ENCODE measurements at places on chromosomes 12 and 14.
A peak's percentile ranks its signal among the peaks of the same experiment; 100 is the strongest.

DNA sequence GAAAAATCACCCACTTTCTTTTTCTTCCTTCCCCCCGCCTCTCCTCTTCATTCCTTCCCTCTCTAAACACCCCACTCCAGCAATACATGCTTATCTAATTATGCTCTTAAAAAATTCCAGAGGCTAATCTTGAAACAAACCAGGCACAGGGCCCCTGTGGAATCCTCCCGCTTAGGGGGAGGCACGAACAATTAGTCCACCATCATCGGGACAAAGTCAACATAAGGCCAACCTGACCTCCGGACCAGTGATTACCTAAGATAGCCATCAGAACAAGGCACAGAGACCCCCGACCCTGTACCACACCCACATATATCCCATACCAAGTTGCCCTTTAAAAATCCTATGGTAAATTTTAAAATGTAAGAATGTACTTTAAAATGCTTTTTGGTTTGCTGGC is 47.1 kb downstream of the KIF21A start:
- DNase-seq, result no peak

DNA sequence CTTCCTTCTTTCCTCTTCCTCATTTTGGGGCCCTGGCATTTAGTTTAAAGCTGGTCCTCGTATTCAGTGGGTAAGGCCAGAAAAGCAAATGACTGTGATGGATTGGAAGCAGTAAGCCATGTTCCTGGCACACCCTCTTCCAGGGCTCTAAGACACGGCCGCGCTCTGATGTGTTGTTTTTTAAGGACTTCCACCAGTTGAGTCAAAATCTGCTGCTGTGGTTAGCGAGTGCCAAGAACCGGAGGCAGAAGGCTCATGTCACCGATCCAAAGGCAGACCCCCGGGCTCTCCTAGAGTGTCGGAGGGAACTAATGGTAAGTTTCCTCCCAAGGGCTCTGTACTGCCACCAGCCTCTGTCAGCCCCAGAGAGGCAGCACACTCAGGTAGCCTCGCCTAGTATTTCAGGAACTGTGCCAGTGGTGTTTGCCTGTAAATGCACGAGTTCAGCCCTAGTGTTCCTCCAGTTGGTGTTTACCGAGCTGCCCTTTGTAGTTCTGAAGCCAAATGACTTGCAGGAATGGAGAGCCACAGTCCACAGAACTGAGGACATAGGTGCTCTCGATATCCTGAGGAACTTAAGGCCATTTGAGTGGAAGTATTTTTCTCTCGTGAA is 72.7 kb downstream of the ESR2 start:
- no peak for DNase-seq

DNA sequence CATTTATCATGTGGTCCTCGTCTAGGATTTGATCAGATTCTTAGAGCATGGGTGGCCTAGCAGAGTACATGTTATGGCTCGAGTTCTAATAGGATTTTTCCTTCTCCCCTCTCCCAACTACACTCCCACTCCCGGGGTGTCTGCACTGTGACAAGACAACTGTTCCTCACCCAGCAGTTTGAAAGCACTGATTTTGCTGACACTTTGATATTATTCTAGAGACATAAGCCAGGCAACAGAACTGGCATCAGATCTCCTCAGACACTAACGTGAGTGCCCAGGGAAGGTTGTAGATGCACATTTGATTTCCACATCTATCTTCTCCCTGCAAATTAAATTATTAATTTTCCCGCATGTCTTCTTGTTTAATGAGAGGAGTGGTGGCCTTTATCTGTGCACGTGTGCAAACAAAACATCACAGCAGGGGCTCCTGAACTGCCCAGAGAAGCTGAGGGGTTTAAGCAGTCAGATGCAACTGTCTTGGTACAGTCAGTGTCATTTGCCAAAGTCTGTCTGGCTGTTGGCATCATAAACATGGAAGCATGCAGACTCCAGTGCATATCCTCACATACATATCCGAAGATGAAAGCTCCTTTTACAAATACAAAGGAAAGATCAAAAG is 491.8 kb downstream of the NPAS3 start:
- DNase-seq, result no peak

DNA sequence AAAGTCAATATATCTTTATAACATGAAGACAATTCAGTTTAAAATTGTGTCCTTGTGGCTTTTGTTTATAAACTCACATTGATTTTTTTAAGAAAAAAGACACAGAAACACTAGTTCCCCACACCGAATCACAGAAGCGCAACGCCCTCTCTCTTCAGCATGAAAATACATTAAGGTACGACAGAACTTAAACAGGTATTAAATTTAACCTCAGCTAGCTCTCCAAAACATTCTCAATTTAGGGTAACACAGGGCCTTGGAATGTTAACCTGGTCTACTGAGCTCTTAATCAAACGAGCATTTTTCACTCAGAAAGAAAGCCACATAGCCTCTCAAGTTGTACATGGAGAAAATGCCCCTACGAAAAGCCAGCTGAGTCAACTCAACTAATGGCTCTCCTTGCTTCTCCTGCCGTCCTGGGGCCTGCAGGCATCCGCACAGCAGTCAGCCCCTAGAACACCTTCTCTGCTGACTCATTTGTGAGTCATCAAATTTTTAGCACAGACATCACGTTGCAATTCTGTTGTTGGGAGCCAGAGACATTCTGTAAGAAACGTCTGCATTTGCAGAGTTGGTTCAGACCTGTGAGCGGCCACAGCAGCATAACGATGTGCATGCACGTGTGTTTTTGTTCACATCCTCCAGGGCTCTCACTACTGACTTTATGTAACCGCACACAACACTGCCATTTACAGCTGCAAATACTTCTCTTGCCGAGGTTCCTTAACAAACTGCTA is 141.6 kb downstream of the ITPR2 start:
- DNase-seq, result peak; percentile 60

DNA sequence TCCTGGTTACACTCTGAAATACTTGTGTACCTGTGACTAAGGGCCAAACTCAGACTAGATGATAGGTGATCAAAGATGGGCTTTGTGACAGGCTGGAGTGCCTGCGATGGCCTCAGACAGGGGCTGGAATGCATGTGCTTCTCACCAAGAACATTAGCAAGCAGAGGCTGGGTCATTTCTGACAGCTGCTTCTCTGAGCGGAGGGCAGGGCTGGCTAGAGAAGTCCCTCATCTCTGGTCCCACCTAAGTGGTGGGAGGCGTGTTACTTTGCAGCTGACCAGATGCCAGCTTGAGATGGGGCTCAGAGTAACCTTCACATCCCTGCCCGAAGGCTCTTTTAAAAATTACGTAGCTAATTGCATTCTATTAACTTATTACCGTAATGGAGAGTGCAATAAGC is 106.8 kb upstream of the RTL1 start:
- no peak for DNase-seq

DNA sequence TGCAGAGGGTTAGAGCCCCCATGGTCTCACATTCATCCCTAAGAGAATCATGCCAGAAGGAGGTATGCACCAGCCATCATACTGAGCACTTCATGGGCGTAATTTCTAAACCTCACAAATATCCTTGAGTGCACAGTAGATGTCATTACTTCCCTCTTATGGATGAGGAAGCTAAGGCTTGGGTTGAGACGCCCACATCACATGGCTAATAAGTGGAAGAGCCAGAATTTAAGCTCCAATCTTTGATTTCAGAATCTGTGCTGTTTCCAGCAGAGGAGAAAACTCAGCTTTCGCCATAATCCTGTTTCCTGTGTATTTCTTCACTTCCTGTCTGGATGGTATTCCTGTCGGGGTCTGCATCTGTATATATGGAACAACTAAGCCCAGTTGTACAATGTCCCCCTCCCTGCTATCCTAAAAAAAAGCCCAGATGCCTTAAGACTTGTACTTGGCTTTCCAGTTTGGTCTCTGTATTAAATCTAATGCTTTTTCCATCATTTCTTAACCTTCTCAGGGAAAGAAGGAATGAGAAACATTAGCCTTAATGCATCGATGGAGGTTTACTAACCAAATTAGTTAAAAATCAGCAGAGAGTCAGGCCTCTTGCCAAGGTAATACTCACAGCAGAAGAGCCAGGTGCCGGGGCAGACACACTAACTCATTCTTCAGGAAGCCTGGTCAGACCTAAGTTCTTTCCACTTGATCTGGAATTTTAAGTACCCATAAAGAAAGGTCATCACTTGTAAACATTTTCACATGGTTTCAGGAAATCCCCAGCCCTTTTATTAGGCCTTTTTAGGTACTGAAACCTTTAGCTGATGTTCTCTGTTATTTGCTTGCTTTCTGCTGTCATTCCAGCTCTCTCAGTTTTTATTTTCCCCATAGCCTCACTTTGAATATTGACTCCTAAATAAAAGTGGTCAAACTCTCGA is 5.3 kb downstream of the ISCU start:
- DNase-seq, result no peak

DNA sequence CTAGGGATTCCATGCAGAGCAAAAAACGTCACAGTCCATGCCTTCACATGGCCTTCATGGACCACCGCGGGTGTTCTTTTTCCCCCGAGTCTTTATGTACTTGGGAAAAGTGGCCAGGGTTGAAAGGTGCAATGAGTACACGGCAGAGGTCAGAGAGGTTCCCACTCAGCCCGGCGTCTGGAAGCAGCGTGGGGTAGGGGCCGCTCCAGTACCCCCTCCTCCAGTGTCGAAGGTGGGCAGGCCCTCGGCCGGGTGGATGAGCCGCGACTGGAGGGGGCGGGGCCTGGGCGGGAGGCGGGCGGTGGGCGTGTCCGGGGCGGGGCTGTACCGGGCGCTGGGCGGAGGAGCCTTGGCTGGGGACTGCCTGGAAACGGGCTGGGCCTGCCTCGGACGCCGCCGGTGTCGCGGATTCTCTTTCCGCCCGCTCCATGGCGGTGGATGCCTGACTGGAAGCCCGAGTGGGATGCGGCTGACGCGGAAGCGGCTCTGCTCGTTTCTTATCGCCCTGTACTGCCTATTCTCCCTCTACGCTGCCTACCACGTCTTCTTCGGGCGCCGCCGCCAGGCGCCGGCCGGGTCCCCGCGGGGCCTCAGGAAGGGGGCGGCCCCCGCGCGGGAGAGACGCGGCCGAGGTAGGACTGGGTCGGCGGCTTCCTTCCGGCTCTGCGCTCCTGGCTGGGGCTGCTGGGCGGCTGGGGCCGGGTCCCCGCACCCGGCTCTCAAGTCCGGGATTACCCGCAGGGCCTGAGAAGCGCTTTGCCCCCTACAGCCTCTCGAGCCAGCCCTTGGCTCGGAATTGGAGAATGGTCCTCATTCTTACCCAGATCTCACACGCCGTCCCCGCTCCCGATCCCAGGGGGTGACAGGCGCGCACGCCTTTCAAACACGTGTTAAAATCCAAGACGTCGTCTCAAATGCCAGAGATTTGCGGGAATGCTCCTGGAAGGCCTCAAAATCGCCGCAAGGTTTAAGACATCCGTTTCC is at the start of gene RXYLT1:
TSS of gene RXYLT1 (plus strand) at position 412 of the 984 bp plus-strand sequence. CDS start at position 464, 52 bp downstream.
- DNase-seq, result peak; percentile 78

DNA sequence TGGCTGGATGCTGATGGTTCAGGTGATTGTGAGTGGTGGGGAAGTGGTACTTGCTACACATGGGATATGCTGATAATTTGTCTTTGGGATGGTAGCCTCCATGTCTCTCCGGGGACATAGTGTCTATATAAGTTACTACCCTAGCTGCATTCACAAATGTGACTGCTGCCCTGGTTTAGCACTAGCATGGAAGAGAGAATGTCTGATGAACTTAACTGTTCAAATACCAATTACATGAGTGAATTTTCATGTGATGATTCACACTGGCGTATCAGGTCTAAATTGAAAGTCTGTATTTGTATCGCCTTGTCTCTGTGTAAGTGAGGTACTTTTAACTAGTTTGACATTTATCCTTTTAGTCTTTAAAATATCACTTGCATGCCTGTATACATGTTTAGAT is 34.4 kb downstream of the ATF7IP start:
- DNase-seq, result no peak

- no peak for DNase-seq
Measured at GRCh38 chr14:104339829-104340228, 201.4 kb downstream of the KIF26A start.

GRCh38 chr12:49811961-49812401 is 16.2 kb downstream of the NCKAP5L start:
- DNase-seq, result no peak

- no peak for DNase-seq
Measured at GRCh38 chr12:92585115-92585727, 117.6 kb upstream of the PLEKHG7 start.

GRCh38 chr12:3655328-3655900 is 97.5 kb downstream of the CRACR2A start:
- no peak for DNase-seq

GRCh38 chr14:64878837-64879634 is 671 bp downstream of the SPTB start:
- peak; percentile 38 for DNase-seq

GRCh38 chr12:8699714-8700113 is 1.9 kb downstream of the RIMKLB start:
- DNase-seq, result peak; percentile 36

- peak; percentile 31 for DNase-seq
Measured at GRCh38 chr14:30621354-30621939, 672 bp upstream of the SCFD1 start.

DNA sequence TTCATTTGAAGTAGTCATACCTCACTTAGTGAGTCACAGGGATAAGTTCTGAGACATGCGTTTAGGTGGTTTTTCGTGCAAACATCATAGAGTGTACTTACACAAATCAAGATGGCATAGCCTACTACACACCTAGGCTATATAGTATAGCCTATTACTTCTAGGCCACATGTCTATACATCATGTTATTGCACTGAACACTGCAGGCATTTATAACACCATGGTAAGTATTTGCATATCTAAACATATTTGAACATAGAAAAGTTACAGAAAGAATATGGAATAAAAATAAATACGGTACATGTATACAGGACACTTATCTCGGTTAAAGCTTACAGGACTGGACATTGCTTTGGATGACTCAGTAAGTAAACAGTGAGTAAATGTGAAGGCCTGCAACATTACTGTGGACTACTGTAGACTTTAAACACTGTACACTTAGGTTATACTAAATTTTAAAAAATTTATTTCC is 670.6 kb downstream of the SLC16A7 start:
- DNase-seq, result no peak

- no peak for DNase-seq
Measured at GRCh38 chr12:1256991-1257390, 266.0 kb downstream of the ERC1 start.

DNA sequence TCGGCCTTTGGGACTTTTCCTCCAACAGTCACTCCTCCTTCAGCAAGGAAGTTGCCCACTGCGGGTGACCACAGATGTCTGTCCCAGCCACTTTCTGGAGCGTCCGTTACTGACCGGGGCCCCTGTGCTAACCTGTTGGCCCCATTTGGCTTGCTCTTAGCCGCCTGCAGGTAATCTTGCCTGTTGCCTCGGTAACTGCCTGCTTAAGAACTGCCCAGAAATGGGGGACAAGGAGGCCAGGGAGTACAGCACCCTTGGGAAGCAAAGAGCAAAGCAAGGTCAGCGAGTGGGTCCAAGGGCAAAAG is 338.8 kb upstream of the SFSWAP start:
- no peak for DNase-seq
